Neural cell (in vitro differentiated cells): ENCODE measurements at places on chromosomes 16 and 17. TPM values are rescaled to one million over a fixed set of nuclear protein-coding genes. Genes with fewer than 3 reads are reported as not detected.

The TPSD1 gene
- not detected in 2 replicates for polyA plus RNA-seq

The ZCCHC14 gene
- polyA plus RNA-seq, result 22.1 and 22.8 TPM in 2 replicates

The KRTAP9-4 gene
- not detected in 2 replicates for polyA plus RNA-seq

The GNAO1 gene
- polyA plus RNA-seq, result 31.5 and 39.3 TPM in 2 replicates

The UTS2R gene
- polyA plus RNA-seq, result not detected in 2 replicates

The ECI1 gene
- 33.1 and 35.3 TPM in 2 replicates for polyA plus RNA-seq

The IL4R gene
- polyA plus RNA-seq, result 0.07 and 0.18 TPM in 2 replicates

The CTRL gene
- 3.2 and 3.8 TPM in 2 replicates for polyA plus RNA-seq

The KRTAP4-4 gene
- polyA plus RNA-seq, result not detected in 2 replicates

The KIF19 gene
- not detected in 2 replicates for polyA plus RNA-seq

The PLK1 gene
- 0.21 and 1.3 TPM in 2 replicates for polyA plus RNA-seq

The NPIPB9 gene
- polyA plus RNA-seq, result 3.1 and 3.5 TPM in 2 replicates

The KRTAP4-9 gene
- polyA plus RNA-seq, result not detected in 2 replicates
